ENCODE measurements at places on chromosomes 5 and 9.

GRCh38 chr9:89664896-89665329, 60.1 kb downstream of the GADD45G start:
- no peak for DNase-seq

DNA sequence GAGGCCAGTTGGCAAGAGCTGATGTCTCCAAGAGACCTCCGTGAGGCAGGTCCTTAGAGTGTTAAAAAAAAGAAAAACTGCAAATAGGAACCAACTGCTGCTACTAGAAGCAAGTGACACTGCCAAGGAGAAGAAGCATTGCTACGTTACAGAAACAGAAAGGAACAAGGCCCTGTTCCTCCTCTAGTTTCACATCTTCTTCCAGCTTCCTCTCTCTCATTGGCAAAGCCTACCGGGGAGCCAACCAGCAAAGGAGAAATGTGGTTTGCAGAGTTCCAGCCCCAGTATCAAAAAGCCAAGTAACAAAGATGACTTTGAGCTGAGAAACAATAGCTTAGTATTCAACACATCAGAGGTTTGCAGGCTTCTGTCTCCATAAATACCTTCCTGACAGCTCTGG, 145.9 kb downstream of the PRELID2 start:
- DNase-seq = no peak

- no peak for DNase-seq
Observed at GRCh38 chr5:112388739-112389138, 30.3 kb downstream of the EPB41L4A start.

DNA sequence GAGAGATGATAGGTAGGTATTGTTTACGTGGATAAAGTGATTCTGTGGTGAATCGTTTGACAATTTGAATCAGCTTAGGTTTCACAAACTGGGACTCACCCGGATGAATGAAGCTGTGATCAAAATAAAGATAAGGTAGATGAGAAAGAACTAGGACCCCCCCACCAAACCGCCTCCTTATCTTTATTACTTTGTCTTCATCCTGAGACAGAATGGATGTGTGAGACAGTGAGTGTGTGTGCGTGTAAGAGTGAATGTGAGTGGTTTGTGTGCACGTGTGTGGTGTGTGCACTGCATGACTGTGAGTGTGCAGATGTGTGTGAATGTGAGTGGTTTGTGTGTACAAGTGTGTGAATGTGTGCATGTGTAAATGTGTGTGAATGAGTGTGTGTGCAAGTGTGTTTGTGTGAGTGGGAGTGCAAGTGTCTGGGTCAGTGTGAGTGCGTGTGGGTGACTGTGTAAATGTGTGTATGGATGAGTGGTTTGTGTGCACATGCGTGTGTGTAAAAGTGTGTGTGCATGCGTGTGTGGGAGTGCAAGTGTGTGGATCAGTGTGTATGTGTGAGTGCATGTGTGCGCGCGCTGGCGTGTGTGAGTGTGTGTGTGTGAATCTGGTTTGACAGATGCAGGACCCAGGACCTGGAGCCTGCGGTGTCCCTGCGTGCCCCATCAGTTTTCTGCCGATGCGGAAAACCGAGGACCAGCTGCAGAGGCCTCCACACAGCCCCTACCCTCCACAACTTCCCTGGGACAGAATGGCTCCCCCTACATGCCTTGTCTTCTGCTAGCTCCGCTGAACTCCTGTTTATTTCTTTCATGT, 11.4 kb upstream of the ENG start:
- no peak for DNase-seq

GRCh38 chr9:29214690-29215253, 1641.5 kb upstream of the C9orf72 start:
- no peak for DNase-seq

DNA sequence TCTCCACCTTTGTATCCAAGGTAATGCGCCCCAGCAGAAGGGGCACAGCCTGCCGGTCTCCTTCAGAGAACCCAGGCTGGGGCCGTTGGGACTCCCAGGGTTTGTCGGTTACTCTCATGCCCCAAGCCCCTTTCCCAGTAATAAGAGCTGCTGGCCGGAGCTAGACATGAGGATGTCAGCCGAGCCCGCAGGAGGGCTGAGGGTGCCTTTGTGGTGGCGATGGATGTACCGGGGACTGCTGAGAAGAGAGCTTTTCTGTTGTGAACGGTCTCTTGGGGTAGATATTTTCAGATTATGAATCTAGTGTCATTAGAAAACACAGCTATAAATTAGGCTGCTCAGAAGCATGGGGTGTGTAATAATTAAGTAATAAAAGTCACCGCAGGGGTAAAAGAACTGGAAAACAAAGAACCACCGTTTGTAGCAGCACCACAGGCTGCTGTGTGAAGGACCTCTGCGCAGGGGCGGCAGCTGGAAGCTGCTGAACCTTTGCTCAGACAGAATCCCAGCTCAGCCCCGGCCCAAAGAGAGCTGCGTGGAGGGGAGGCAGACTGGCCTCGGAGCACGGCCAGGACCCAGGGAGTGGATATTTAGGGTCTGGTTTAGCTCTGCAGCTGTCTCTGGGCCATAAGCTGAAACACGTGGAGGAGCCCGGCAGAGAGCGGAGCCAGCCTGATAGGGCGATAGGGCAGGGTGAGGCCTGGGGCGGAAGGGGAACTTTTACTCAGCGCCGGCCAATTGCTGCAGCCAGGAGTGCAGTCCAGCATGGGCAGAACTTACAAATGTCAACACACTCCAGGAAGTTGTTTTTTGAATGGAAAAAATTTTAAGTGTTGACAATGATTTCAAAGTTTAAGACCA, 50.5 kb upstream of the BARHL1 start:
- DNase-seq = no peak

DNA sequence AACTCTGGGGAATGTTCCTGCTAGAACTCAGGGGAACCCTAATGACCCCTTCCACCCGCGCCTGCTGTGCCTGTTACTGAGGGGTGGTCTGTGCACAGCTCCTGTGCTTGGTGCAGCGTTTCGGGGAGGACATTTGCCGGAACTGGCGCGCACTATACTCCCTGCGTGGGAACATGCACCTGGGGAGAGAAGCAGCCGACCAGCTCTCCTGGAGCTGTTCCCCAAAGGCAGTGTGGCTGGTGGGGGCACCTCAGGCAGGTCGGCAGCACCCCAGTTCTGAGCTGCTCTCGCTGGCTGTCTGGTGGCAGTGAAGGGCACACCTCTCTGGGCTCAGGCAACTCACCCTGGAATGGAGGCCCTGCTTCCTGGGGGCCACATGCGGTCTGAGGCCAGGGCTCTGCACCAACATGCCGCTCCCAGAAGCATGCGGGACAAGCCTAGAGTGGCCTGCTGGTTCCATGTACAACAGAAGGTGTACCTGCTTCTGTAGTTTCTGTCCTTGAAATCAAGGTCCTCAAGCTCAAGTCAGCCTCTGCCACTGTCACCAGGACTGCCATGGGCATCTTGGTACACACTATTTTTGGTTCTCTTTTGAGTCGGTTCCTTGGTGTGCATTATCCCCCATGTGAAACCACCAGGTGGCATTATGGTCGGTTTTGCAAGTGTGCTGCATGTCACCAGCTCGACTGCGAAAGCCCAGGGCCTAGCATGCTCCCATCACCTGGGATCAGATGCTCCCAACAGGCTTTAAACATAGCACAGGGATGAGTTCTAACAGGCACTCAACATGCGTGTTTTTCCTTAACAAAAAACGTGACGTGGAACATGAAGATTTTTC, 7.8 kb upstream of the MRNIP start:
- no peak for DNase-seq

DNA sequence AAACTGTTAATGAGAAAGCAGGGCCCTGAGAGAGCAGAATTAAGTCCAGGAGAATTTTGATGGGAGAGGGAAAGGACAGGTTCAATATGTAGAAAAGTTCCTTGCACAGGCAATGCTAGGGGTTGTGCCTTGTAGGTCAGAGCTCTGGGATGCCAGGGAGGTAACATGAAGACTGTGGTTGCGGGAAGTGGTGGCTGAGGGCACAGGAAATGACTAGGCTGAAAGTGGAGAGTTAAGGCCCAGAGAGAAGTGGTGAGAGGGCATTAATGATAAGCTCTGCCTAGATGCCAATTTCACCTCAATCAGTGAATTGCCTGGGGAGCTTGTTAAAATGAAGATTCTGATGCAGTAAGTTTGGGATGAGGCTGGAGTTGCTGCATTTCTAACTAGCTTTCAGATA, 31.5 kb upstream of the PPP3R2 start:
- no peak for DNase-seq

GRCh38 chr5:1329111-1329579, 15.8 kb downstream of the CLPTM1L start:
- DNase-seq = no peak

GRCh38 chr5:131505237-131505908, 129.7 kb downstream of the RAPGEF6 start:
- no peak for DNase-seq

GRCh38 chr5:62111428-62111827, 194.6 kb upstream of the KIF2A start:
- no peak for DNase-seq

GRCh38 chr5:41447650-41448510, 62.5 kb downstream of the PLCXD3 start:
- DNase-seq = no peak

DNA sequence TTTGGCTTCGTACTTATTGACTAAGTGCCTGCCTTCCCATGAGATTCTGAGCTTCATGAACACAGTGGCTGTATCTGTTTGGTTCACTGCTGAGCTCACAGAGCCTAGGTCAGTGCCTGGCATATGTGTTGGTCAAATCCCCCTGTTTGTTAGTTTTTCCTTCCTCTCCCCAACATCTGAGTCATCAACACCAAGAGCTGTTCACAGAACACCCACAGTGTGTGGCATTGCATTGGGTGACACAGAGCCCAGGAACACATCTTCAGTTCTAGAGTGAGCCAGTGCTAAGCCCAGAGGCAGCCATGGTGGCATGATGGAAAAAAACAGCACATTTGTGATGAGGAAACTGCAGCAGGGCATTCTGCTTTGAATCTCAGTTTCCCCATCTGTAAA, 294.6 kb downstream of the SEC61B start:
- DNase-seq = no peak
